ENCODE measurements at places on chromosomes 7 and 10. TPM values are rescaled to one million over a fixed set of nuclear protein-coding genes. Genes with fewer than 3 reads are reported as not detected.

ACTL6B gene
- not detected for total RNA-seq

DNA sequence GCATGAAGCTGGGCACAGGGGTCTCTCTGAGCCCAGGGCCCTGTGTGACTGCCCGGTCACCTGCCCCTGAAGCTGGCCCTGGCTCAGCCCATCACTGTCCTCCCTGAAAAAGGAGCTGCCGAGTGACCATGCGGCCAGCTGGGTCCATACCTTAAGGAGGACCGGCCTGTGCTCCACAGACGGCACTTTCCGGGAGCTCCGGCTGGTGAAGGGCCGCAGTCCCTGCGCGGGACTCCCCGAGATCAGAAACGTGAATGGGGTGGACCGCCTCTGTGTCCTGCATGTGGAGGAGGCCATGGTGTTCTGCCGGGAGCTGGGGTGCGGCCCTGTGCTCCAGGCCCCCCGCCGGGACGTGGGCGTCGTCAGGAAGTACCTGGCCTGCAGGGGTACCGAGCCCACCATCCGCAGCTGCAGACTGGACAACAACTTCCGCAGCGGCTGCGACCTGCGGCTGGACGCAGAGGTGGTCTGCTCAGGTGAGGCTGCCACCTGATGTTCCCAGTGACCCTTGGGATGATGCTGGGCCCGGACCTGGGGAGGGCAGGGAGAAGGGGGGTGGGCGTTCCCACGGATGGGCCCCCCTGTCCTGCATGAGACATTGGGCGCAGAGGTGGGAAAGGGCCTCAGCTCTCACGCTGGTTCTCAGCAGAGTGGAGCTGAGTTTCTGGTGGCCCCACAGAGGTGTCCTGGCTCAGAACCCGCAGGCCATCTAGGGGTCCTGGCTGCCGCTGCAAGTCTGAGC lies 3.5 kb downstream of the SCART1 start:
- ATAC-seq = no peak

- ATAC-seq = no peak
Observed at GRCh38 chr10:114996542-114996941, 58.5 kb downstream of the TRUB1 start.

CYP26C1 gene
- total RNA-seq = not detected

DNA sequence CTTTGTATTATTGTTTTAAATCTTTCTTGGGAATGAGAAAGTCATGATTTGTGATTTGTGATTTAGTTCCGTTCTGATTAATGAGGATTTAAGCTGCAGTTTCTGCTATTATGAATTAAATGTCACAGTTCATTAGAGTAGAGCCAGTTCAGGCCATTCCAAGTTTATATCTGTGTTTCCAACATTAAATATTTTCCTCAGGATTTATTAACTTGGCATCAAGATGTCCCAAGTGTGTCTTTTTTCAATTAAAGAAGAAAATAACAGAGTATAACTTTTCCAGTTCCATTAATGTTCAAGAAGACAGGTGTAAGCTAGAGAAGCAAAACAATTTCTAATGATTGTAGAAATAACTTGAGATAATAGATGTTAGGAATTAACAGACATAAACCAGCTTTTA lies 1183.2 kb upstream of the CELF2 start:
- no peak for ATAC-seq

DNA sequence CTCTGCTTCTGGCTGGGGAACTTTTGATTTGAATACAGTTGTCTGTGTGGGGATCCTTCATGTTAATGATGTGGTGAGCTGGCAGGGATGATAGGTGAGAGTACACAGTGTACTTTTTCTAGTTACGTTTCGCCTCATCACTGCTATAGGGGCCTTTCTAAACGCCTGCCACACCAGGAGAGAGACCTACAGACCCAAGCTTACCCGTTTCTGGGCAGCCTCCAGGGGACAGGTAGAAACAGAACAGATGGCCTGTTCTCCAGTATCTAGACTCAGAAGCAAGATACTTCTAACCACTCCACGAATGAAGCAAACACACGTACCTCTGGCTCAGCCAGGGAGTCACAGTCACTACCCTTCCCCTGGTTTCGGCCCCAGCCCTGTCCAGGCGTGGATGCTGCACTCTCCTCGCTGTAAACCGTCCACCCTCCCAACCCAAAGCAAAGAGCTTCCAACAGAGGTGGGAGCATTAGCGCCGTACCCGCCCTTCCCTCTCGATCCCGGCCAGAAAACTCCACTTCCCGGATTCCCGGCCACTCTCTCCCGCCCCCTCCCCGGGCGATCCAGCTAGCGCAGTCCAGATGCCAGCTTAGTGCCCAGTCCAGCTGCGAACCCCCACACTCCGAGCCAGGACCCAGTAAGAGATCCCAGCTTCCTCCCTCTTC lies 1.2 kb downstream of the CCDC6 start:
- ATAC-seq = no peak

RADIL gene
- total RNA-seq = 10.8 TPM

DNA sequence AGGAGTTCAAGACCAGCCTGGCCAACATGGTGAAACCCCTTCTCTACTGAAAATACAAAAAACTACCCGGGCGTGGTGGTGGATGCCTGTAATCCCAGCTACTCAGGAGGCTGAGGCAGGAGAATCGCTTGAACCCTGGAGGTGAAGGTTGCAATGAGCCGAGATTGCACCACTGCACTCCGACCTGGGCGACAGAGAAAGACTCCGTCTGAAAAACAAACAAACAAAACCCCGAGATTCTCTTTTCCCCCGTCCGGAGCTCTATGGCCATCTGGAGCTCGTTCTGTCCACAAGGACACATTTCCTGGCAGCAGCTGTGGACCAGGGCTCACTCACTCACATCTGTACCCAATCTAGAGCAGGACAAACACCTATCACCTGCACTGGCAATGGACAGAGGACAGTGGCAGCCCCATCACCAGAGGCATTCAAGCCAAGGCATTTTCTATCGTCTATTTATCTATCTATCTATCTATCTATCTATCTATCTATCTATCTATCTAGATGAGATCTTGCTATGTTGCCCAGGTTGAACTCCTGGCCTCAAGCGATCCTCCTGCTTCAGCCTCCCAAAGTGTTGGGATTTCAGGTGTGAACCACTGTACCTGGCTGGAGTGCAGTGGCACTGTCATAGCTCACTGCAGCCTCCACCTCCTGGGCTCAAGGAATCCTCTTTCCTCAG lies 167.1 kb upstream of the TNRC18 start:
- ATAC-seq = no peak

DNA sequence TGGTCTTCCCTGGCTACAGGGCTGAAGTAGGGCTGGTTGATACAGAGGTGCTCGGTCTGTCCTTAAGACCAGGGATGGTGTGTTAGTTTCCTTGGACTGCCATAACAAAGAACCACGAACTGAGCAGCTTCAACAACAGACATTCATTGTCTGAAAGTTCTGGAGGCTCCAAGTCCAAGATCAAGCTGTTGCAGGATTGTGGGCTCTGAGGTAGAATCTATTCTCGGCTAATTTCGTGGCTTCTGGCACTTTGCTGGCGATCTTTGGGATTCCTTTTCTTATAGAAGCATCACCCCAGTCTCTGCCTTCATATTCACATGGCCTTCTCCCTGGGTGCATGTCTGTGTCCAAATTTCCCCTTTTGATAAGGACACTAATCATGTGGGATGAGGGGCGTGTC lies 112.1 kb upstream of the ITGB1 start:
- no peak for ATAC-seq

TMEM213 gene
- not detected for total RNA-seq

- ATAC-seq = no peak
Observed at GRCh38 chr7:26959290-26959689, 94.9 kb upstream of the SKAP2 start.

SOSTDC1 gene
- total RNA-seq = 3.0 TPM

- no peak for ATAC-seq
Observed at GRCh38 chr10:11830836-11831519, 7.8 kb downstream of the PROSER2 start.

- peak; percentile 22 for ATAC-seq
Observed at GRCh38 chr10:18710201-18710653, 51.0 kb downstream of the ARL5B start.

DNA sequence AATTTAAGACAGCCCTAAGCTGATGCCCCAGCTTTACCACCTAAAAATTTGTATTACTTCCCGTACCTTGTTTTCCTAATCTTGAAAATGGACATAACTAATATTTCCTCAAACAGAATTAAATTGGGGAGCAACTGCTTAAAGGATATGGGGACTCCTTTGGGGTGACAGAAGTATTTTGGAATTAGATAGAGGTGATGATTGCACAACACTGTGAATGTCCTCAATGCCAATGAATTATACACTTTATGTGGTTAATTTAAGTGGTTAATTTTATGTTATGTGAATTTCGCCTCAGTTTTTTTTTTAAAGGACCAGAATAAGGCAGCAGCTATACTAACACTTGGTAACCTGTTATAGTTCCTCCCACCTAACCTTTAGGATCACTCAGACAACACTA lies 19.9 kb upstream of the NPFFR1 start:
- no peak for ATAC-seq

DNA sequence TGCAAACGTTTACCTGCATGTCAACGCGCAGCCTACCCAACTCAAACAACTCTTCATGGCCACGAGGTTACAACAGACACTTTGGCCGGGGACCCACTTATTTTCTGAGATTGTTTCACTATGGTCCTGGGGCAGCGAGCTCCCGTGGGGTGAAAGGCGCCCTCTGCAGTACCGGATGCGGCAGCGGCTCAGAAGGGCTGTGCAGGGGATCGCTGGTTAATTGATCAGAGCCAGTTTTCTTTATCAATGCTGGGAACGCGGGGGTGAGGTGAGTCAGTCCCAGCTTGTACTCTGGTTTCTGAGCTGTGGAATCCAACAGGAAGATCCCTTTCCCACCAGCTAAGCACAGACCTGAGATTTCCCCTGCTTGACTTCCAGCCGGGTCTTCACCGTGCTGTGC lies 366.5 kb upstream of the KLF6 start:
- ATAC-seq = no peak

- ATAC-seq = no peak
Observed at GRCh38 chr7:45177801-45178200, 20.2 kb downstream of the RAMP3 start.

GRCh38 chr7:100588438-100588837 lies 2.3 kb downstream of the FBXO24 start:
- no peak for ATAC-seq

LIPF gene
- total RNA-seq = not detected

PLEKHS1 gene
- 1.1 TPM for total RNA-seq

NAMPT gene
- total RNA-seq = 139 TPM

- no peak for ATAC-seq
Observed at GRCh38 chr7:128691227-128691626, 19.1 kb downstream of the GARIN1A start.

TMEM184A gene
- not detected for total RNA-seq

DNA sequence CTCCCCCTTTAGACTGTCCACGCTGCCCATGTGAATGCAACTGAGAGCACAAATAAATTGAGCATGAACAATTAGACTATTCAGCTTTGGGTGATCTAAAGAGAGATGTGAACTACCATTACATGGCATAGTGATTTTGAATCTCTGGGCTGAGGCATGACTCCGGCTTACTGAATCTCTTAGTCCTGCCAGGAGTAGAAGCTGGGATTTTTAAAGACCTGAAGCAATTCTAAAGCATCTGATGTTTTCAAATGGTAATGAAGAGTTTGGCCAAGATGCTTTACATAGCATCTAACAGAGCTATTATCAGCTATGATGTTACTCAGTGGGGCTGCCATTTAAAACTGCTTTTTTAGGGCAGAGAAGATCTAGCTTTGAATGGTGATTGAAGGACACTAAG lies 1059.1 kb downstream of the SORCS3 start:
- ATAC-seq = no peak

DNA sequence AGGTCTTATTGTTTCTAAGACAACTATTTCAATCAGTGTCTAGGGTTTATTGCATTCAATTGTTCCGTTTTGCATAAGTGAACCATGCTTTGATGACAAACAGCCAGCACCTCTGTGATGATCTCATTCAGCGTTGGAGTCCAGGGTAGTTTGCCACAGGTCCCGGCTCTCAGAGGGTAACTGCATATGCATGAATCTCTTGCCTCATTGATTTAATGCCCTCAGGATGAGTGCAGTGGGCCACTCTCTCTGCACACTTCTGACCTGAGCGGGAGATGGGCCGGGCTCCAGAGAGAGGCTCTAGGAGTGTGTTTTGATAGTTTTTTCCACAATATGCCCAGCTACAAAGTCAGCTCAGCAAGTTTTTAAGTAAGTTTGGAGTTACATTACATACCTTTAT lies 83.9 kb downstream of the HECW1 start:
- no peak for ATAC-seq

RFC2 gene
- total RNA-seq = 12.2 TPM

DNA sequence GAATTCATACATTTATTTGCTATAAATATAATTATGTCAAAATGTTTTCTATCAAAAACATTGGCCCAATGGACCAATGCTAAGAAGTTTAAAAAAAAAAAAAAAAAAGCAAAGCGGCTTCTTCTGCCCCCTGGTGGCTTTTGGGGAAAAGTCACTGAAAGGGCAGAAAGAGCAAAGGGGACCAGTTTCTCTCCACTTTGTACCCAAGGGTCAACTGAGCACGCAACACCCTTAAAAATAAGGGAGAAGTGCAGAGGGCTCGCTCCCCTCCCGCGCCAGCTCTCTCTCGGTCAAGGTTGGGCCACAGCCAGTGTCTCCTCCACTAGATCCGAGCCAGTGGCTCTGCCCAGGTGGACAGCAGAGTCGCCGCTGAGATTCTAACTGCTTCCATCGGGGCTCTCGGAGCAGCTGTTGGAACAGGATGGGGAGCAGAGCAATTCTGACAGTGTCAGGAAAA lies 136.4 kb upstream of the FGFR2 start:
- ATAC-seq = no peak

DNA sequence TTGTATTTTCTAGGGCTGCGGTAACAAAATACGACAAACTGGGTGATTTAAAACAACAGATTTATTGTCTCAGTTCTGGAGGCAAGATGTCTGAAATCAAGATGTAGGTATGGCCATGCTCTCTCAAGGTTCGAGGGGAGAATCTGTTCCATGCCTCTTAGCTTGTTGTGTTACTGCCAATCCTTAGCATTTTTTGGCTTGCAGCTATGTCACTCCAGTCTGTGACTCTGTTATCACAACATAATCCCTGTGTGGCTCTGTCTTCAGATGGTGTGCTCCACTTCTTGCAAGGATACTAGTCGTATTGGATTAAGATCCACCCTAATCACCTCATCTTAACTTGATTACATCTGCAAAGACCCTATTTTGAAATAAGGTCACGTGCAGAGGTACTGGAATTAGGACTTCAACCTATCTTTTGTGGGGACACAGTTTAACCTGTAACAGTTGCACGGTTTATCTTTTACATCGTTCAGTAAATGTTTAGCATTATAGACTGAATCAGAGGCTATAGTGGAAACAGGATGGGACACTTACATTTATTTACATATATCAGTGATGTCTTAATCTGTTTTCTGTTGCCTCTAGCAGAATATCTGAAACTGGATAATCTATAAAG lies 3.1 kb downstream of the C1GALT1 start:
- ATAC-seq = no peak

DNA sequence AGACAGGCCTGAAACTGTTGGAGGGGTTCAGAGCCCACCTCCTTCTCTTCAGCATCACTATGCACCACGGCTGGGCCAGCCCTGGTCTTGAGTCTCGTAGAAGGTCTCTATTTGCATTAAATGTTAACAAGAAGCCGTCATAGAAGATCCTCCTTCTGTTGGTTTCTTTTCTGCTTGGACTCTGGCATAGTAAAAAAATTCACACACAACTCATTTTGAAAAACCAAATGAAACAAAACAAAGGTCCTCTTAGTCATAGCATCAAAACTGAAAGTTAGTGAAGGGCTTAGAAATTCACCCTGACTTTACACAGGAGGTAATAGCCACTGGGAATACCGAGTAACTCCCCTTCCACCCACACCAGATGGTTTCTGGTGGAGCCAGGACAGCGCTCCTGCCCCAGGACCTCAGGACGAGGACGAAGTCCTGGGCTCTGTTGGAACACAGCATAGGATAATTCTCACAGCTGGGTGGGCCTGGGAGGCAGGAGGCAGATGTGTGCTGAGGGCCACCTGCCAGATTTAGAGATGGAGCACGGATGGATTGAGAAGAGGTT lies 248.4 kb upstream of the KLF6 start:
- no peak for ATAC-seq
